ENCODE measurements at places on chromosomes 1 and 21. TPM values are rescaled to one million over a fixed set of nuclear protein-coding genes. Genes with fewer than 3 reads are reported as not detected.
A peak's percentile ranks its signal among the peaks of the same experiment; 100 is the strongest.

DNA sequence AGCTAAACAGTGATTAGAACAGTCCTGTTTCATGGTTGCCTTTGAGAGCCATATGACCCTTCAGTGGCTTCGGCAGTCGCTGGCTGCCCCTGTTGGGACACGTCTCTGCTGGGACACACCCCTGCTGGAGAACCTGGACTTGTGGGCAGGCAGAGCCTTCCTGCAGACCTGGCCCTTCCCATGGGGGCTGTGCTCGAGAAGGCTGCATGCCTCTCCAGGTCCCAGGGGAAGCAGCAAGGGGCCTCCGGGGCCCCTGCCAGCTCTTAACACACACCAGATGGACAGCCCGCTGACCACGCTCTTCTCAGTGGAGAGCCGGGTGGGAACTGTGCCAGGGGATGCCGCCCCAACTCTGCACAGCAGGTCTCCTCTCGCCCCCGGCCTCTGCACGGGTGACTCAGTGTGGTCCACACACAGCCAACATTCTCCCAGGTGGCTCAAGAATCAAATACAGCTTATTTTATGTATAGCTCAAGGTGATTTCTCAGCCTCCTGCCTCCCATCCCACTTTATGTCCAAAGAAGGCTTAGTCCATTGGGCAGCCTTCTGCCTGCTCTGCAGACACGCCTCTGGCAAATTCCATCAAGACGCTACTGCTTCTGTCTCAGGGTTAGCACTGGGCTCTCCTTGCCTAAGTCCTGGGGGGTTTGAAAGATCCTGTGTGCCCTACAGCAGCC is 450.8 kb downstream of the KIF26B start:
- no peak for DNase-seq

DNA sequence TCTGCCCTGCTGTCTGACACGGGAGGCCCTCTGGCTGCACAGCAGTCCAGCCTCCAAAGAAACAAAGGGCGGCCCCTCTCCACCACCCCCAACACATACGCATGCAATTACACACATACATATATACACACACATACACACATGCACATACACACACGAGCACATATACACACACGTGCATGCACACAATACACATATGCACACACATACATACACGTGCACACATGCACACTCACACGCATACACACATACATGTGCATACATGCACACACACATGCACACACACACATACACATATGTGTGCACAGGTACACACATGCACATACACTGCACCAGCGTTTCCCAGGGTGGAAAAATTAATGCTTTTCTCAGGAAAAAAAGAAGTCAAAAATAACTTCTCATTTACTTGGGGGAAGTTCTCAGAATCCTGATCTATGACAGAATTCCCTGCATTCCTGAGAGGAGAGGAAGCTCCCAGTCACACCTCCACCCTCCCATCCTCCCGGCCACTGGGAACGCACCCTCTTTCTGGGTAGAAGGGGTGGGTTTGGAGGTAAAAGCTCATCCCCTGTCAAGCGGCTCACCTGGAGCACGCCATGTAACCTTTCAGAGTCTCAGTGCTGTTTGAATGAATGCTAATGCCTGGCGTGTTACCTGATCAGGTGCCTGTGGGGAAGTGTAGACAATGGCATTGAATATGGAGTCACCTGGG is 33.1 kb upstream of the KLHDC7A start:
- no peak for DNase-seq

DNA sequence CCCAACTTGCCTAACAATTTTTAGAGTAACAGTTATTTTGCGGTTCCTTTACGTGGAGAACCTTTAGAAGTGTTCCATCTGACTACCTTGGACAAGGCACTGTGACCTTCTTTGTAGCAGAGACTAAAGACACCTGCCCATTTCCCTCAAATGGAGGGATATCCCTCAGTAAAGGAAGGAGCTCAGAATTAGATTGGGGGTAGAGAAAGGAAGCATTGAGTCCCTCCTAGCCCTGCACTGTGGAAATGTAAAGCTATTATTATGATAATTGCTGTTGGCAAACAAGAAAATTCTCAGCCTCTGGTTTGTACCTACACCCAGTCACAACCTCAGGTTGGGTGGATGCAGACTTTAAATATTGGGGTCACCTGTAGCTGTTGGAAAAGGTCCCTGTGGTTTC is 72.6 kb upstream of the MACF1 start:
- no peak for DNase-seq

GRCh38 chr1:23013657-23014056 is 2.0 kb downstream of the TEX46 start:
- DNase-seq = no peak

- no peak for DNase-seq
Measured at GRCh38 chr1:153578490-153578889, 12.8 kb upstream of the S100A2 start.

DNA sequence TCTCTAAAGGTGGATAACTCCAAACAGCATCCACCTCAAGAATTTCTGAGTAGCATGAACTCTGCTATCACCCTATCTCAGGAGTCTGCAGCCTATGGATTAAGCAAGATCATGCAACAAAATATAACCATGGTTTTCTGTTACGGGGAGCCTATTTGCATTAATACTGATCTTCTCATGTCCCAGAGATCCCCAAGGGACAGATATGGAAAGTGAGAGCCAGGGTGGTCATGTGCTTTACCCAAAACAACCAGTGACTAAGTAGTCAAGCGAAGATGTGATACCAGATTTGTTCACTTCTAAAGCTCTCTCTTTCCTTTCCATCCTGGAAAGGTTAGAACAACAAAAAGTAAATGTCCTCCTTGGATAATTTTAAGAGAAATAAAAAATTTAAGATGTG is 125.1 kb downstream of the PRRX1 start:
- DNase-seq = no peak

- no peak for DNase-seq
Measured at GRCh38 chr1:41957568-41957967, 38.8 kb upstream of the HIVEP3 start.

DNA sequence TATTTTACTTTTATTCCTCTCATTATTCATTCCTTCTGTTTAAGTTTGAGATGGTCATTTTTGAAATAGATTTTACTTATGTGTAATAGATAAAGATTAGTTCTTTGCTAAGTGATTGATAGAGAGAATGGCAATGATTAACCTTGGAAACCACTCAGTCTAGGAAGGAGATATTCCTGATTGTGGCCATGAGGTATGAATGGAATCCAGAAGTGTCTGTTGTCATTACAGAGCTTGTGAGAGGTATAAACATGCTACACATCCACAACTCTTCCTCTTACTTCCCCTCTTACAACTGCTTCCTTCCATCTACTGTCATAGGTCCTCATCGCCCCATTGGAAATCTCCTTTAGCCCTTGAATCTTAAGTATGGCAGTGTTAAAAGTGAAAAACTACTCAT is 988.8 kb upstream of the B3GALT2 start:
- no peak for DNase-seq

- peak; percentile 78 for DNase-seq
Measured at GRCh38 chr1:117607471-117607870, 1.6 kb downstream of the TENT5C start.

GRCh38 chr1:200784576-200784975 is 45.9 kb downstream of the CAMSAP2 start:
- DNase-seq = no peak

DNA sequence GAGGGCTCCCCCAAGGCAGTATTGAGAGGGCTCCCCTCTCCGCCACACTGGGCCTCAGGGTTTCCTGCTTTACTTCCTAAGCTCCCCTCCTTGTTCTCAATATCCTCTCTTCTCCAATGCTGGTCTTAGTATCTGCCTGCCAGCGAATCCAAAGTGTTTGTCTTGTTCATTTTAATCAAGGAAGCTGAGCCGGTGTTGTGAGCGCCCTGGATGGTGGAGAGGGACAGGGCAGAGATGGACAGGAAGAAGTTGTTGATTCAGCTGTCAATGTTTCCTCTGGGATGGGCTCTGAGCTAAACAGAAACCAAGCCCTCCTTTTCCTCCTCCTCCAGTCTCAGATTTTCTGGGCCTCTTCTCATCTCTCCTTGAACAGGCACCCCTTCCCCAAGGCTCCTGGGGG is 5.4 kb downstream of the OLFML3 start:
- DNase-seq = no peak

DNA sequence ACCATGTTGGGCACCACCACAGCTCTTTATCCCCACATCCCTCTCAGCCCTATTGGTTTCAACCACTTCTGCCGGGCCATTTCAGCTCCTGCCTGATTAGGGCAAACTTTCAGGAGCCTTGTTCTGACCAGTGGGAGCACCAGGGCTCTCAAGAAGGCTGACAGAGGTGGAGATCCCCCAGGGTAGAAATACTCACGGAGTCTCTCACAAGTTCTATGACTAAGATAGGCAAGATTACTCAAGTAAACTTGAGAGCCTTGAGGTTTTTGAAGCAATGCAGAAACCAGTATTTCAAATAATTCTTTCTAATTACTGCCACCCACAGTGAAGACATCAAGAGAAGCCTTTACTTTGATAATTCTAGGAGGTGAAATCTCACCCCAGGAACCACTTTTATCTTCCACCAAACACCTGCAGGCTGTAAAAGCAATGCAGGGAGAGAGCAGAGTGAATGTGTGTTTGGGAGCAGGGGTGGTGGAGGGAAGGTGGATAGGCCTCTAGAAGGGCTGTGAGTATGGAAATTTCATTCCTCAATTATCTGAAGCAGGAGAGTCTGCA is 6.6 kb upstream of the PTCH2 start:
- no peak for DNase-seq

DNA sequence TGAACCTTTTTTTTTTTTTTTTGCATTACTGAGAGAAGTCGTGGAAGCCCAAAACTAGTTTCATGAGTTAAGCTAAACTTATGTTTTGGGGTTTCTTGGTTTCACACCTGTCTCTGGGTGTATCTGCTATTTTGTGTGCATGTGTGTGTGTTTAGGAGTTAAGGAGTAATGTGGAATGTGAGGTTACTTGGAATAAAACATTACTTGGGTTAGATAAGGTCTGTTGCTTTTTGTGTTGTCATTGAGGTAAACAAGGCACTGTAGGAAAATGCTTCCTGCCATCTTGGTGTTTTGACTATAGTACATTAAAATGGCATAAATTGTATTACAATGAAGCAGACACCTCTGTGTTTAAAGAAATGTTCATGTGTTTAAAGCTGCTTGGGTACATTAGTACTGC is 2.9 kb downstream of the TENT5C start:
- no peak for DNase-seq

GRCh38 chr1:189206617-189207016 is 1271.0 kb downstream of the BRINP3 start:
- no peak for DNase-seq

DNA sequence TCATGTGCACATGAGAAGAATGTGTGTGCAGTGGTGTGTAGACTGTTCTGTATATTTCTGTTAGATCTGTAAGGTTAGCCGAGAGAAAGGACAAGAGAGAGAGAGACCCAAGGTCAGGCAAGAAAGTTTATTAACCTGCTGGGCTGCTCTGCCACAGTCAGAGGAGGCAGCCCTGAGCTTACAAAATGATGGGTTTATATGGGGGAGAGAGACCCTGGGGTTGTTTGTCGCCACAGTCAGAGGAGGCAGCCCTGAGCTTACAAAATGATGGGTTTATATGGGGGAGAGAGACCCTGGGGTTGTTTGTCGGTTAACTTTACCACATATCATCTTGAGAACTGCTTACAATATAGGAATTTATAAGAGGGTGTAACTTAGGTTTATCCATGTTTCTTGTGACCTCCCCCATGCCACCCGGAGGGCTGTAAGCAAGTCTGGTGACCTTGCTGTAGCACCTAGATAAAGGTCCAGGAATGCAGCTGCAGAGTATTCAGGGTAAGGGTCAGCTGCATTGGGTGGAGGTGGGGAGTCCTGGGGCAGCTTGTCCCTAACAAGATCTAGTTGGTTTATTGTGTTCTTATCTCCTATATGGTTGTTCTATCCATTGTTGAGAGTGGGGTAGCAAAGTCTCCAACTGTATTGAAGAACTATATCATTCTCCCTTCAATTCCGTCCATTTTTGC is 9.3 kb upstream of the ZBTB40 start:
- no peak for DNase-seq

DNA sequence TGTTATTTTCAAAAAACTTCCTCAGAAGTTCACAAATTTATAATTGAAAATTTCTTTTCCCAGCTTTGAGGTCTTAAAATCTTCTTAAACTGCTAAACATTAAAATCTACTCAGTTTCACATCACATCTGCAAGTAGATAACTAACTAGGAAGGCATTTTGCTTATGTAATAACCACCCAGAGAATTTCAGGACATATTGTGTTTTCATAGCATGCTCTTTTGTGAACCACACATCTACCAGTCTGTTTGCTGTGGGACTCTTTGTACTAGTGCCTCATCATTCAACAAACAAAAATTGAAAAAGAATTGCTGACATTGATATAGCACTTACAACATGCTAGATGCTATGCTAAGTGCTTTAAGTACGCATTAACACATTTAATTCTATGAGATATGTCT is 31.6 kb upstream of the C1orf146 start:
- DNase-seq = no peak

- no peak for DNase-seq
Measured at GRCh38 chr1:38050397-38051078, 3.9 kb upstream of the POU3F1 start.

- peak; percentile 47 for DNase-seq
Measured at GRCh38 chr1:3001471-3002348, 19.6 kb upstream of the ACTRT2 start.

GRCh38 chr1:114609026-114609425 is 27.6 kb upstream of the BCAS2 start:
- DNase-seq = no peak

DNA sequence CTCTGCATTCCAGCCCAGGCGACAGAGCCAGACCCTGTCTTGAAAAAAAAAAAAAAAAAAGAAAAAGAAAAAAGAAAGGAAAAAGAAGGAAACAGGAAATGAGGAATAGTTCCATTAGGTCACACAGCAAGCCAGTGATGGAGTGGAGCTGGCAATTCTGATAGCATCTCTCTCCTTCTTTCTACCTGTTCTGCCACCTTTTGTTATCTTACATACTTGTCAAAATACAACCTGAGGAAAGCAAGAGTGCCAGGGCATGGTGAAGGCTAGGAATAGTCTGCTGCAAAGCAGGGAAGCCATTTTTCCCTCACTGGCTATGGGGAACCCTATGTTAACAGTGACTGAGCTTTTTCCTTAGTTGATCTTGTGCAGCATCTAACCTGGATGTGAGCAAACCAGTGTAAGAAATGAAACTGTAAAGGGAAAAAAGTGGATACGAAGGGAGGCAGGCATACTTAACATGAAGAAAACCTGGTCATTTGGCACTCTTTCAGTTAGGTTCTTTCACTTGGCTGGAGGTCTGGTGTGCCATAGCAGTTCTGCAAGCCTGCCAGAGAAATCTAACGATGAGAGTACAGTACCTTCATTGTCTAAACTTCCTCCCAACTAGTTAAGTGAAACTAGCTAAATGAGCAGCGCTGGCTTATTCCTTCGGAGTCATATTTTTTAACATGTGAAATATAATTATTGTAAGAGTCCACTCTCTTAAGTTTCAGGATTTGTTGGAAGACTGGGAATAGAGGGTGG is 17.9 kb upstream of the THEM5 start:
- no peak for DNase-seq

Gene MFAP2
- not detected for total RNA-seq

Gene AGMAT
- 3.4 TPM for total RNA-seq

Gene GBP5
- total RNA-seq = 305 TPM

Gene SPATA45
- 0.86 TPM for total RNA-seq

Gene DNAJB4
- 8.9 TPM for total RNA-seq

Gene AMY1A
- not detected for total RNA-seq

Gene NPPB
- not detected for total RNA-seq

Gene IFI6
- total RNA-seq = 42.8 TPM

Gene CFHR3
- total RNA-seq = not detected
